ENCODE measurements at places on chromosomes 12 and 14.

DNA sequence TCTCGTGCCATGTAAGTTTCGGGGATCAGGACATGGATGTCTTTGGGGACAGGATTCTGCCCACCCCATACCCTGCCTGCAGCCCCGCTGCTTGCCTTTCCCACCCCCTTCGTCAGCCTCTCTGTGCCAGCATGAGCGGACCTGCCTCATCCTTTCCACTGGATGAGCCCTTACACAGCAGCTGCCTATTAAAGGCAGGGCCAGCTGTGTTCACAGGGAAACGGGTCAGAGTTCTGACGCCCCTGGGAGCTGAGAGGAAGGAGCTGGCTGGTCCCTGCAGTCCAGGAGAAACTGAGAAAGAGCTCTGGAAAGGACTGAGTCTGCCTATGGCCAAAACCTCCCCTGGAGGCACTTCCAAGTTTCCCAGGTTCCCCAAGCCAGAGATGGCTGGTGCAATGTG is 83.5 kb upstream of the NCOR2 start:
- DNase-seq: peak; percentile 67

GRCh38 chr14:89424241-89424640 is 7.2 kb upstream of the FOXN3 start:
- no peak for DNase-seq

- DNase-seq: no peak
Measured at GRCh38 chr12:107025671-107026070, 38.7 kb upstream of the MTERF2 start.

DNA sequence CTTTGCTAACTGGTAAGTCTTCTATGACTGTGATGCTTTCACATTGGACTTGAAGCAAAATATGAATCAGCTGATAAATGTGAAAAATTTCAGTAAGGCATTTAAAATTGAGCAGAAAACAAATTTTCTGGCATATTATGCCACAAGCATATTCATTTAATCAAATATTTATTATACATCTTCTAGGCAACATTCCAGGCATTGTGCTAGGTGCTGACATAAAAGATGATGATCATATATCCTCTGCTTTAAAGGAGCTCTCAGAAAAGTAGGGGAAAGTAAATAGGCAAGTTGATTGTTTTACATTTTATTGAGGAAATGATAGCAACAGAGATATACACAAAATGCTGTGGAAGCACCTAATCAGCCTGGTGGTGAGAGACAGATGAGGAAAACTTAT is 248.9 kb downstream of the SLC16A7 start:
- no peak for DNase-seq

- no peak for DNase-seq
Measured at GRCh38 chr12:63085120-63085519, 65.9 kb downstream of the AVPR1A start.

GRCh38 chr12:77166696-77167095 is 101.3 kb upstream of the E2F7 start:
- DNase-seq: no peak

DNA sequence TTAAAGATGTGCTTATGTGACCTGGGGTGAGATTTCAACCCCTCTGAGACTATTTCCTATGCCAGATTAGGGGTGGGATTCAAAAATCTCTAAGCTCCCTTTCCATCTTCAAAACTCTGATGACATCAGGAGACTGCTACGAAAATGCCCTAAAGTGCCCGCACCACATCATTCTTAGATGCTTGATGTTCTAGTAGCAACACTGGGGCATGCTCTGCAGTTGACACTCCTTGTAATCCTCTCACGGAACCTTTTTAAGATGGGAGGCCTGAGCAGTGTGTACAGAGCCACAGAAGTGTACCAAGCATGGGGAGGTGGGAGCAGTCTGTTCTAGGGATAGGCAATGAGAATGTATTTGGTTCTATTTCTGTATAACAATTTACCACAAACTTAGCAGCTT is 12.2 kb downstream of the FOS start:
- no peak for DNase-seq

GRCh38 chr14:104678346-104678745 is 11.1 kb upstream of the INF2 start:
- peak; percentile 16 for DNase-seq

GRCh38 chr12:27335364-27336281 is 3.0 kb downstream of the BMAL2 start:
- DNase-seq: no peak

GRCh38 chr12:8697476-8698131 is at the start of gene RIMKLB:
TSS of gene RIMKLB (plus strand) at chr12:8697991. CDS start at chr12:8713867, 15,876 bp downstream.
- DNase-seq: peak; percentile 45

DNA sequence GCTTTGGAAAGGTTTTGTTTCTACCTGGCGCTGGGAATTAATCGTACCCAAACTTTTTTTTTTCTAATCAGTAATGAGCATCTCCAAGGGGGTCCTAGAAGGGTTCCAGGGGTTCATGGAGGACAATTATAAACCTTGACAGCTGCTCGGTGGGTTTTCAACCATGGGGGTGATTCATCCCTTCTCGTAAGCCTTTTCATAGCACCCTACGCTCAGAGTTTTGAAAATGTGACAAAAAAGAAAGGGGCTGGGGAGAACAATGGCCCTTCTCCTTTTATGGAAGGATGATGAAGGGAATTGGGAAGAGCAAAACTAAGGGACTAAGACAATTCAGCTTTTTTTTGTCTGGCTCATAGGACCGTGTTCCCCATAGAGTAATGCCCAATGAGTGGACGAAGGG is 196.7 kb downstream of the ZFP36L1 start:
- no peak for DNase-seq

- DNase-seq: peak; percentile 98
Measured at GRCh38 chr14:77141214-77142004, at the start of gene ZDHHC22. TSS of gene ZDHHC22 (minus strand) at chr14:77141791. CDS start at chr14:77139738, 2,053 bp downstream.

DNA sequence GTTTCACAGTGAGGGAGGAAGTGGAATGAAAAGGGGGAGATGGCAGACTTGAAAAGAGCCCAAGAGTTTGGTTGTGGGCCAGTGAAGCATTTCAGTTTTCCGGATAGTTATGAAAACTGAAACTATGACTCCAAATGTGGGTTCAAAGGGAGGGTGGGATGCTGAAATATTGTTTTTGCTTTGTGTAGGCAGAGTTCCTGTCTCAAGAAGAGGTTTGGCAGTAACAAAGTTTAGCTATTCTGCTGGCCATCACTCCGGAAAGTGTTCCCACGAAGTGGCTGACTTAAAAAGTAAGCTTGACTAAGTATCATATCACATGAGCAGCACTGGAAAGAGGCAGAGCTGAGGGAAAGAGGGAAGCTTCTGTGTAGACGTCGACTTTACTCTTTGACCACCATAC is 85.2 kb downstream of the CAND1 start:
- DNase-seq: no peak

GRCh38 chr14:44803239-44803905 is 158.4 kb downstream of the KLHL28 start:
- DNase-seq: peak; percentile 82

GRCh38 chr12:47184813-47185212 is 105.1 kb upstream of the AMIGO2 start:
- no peak for DNase-seq

- DNase-seq: no peak
Measured at GRCh38 chr12:124440031-124440626, 127.3 kb downstream of the NCOR2 start.

DNA sequence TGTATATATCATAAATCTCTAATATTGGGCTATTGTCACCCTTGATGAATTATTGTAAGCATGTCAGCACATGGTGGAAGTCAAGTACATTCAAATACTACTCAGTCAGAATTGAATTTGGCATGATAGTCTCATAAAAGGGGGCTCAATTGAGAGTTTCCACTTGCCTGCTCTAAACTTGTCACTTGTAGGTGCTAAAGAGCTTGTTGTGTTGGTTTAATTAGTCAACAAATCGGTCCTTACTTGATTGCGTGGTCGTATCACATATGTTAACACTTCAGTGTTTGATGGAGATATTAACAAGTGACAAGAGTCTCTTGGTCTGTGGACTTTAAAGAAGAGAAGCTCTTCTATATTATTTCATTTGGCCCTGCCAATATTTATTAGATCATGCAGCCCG is 81.1 kb downstream of the NKX2-1 start:
- no peak for DNase-seq

DNA sequence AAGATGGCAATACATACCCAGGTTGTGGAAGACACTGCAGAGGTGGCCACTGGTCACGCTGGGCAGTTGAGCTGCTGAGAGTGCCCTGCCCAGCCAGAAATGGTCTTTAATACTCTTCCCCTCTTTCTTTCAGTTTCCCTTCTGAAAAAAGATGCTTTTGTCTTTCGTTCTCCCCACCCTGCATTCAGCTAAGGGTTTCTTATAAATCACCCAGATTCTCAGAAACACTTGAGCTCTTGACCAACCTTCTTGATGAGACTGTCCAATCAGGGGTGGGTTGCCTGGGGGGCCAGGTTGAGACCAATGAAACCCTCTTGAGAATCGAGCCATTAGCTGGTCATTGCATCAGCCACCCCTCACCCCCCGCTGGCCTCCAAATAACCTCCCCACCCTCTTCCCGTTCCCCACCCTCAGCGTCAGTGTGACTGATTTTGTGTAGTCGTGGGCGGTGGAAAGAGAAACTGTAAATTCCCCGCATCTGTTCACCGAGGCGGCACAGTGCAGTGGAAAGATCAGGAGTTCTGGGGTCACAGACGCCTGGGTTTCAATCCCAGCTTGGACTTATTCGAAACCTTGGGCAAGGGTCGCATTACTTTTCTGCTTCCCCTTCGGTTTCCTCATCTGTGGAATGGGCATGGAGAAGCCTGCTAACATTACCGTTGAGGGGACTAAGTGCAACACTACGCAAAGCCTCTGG is 52.3 kb downstream of the SLC25A47 start:
- DNase-seq: peak; percentile 50

DNA sequence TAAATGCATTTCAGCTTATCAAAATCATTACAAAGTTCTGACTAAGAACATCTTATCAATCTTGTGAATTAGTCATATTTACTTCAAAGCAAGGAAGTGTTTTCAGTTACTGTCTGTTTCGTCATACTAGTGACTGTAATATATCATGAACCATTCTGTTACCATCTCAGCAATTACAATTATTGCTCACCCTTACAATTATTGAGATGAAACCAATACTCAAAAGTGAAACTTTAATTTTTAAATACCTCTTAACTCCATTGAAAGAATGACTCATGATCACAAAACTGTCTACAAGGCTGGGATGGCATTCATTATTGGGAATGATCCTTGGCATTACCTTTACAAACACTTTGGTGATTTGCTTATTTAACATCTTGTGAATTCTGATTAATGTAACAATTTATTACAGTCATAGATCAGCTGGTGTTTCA is 90.3 kb downstream of the RPS6KA5 start:
- no peak for DNase-seq

- no peak for DNase-seq
Measured at GRCh38 chr12:31033681-31034080, 40.0 kb upstream of the DDX11 start.

- DNase-seq: no peak
Measured at GRCh38 chr12:96194576-96194889, 358 bp downstream of the ELK3 start.

GRCh38 chr12:42583016-42583415 is 6.5 kb downstream of the PRICKLE1 start:
- DNase-seq: no peak

- DNase-seq: no peak
Measured at GRCh38 chr12:3743803-3744202, 9.1 kb downstream of the CRACR2A start.

DNA sequence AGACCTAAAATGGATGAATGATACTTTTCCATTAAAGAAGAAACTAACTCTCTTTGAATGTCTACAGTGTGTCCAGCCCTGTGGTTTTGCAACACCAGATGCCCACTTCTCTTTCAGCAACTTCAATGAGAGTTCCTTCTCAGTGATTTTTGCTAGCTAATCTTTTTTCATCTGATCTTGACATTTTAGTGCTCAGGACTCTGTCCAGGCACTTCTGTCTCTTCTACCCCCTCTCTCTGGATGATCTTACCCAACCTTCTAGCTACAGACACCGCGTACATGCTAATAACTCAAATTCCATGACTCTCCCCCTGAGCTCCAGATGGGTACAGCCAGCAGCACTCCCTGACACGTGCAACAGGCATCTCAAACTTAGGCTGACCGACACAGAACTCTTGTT is 161.1 kb upstream of the FOXN3 start:
- no peak for DNase-seq

DNA sequence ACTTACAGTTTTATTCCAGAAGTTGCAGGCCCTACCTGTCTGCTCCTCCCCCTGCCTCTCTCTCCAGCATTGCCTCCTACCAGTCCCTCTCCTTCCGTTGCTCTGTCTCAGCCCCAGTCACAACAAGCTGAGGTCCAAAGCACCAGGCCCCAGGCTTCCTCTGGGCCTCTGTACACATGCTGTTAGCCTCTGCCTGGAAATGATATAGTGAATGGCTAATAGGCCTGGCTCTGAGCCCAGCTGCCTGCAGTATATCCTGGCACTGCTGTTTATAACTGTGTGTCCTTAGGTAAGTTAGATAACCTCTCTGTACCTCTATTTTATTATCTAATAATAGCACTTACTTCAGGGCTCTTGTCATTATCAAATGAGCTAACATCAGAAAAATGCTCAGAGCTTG is 114.9 kb upstream of the PWP1 start:
- no peak for DNase-seq

- peak; percentile 85 for DNase-seq
Measured at GRCh38 chr14:91377700-91378652, 39.6 kb downstream of the CCDC88C start.

DNA sequence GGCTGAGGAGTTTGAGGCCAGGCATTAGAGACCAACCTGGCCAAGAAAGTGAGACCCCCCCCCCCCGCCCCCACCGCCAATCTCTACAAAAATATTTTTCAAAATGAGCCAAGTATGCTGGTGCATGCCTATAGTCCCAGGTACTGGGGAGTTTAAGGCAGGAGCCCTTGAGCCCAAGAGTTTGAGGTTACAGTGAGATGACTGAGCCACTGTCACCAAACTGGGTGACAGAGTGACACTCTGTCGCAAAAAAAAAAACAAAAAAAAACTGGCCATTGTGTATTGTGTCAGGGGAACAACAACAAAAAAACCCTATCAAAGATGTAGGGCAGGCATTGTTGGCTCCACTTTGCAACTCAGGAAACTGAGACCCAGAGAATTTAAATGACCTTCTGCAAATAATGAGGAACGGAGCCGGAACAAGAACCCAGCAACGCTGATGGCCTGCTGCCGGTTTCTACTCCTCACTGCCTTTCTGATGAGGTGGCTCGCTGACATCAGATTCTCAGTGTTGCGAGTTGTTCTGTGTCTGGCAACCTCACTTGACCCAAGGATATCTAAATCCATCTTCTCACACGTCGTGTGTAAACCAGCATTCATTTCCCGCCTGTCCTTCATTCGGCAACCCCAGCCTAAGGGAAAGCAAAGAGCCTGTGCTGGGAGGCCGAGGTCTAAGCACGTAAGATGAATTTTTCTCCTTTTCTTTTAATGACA is 195.2 kb upstream of the CRY1 start:
- DNase-seq: no peak

DNA sequence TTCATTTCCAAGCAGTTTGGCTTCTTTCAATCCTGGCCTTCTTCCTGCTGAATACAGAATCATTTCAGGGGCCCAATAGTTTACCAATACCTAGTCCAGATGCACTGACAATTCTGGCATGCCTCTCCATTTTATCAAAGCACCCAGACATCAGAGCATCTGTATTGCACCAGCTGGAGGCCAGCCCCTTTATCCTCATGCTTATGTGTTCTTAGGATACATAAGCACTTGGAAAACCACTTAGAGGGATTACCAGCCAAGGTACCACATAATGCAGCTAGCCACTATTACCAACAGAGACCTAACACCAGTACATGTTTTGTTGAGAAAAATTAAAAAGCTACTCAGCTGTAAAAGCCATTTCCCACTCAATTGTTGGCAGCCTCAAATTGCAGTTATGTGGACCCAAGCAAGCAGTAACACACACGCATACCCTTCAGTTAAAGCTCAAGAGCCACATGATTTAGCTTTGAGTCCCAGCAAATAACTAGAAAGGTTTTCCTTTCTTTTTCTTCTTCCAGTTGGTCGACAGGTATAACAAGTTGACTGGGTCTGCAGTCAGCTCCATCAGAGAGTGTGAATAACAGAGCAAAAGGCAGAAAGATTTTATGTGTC is 263.8 kb downstream of the DIO2 start:
- peak; percentile 100 for DNase-seq

All from NCI-H524 (cell line).